ENCODE measurements at places on chromosomes 5 and 9.

DNA sequence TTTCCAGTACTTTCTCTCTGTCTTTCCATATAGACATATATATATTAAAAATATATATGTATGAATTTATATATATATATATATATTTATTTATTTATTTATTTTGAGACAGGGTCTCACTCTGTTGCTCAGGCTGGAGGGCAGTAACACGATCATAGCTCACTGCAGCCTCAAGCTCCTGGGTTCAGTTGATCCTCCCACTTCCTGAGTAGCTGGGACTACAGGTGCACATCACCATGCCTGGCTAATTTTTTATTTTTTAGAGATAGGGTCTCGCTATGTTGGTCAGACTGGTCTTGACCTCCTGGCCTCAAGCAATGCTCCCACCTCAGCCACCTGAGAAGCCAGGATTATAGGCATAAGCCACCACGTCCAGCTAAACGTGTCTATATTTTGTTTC lies 210.1 kb downstream of the CD180 start:
- no peak for DNase-seq

DNA sequence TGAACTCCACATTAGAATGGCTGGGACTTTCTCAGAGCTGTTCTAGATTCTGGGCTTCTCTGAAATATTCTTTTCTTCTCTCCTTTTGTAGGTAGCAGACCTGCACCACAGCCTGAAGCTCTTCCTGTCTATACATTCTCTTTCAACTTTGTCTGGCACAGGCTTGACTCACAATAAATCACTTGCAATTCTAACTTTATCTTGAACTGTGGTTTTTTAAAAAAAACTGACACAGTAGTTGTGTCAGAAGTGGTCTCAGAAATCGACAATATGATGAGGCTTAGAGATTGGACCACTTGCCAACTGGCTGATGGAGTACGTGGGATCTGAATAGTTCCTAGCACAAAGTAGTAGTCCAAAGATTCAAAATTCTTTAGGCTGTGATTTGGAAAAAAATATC lies 24.1 kb upstream of the CDH9 start:
- no peak for DNase-seq

GRCh38 chr5:132753135-132753987 lies 6.1 kb downstream of the CCNI2 start:
- no peak for DNase-seq

- DNase-seq, result no peak
These were observed 229.6 kb downstream of the TMEM167A start for GRCh38 chr5:82847562-82847961.

- DNase-seq, result no peak
These were observed 168.4 kb downstream of the CCDC192 start for GRCh38 chr5:127871503-127872153.

- DNase-seq, result no peak
These were observed 18.1 kb downstream of the GPBP1 start for GRCh38 chr5:57191986-57192385.

DNA sequence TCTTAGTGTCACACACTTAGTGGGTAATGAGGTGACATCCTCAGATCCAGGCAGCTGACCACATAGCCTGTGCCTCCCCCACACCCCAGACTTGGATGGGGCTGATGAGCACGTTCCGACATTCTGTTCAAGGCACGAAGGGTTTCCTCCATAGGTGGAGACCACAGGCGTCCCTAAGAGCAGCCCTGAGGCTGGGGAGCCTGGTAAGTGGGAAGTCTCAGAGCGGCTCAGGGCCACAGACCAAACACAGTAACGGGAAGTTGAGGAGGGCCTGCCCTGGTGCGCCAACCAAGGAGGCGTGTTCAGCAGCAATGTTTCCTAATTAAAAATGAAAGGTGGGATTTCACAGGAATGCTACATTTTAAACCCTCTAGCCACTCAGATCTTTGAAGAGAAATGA lies 102.3 kb upstream of the PHYKPL start:
- no peak for DNase-seq

GRCh38 chr9:71624728-71625127 lies 143.6 kb downstream of the CEMIP2 start:
- no peak for DNase-seq

GRCh38 chr5:132821350-132821749 lies 8.2 kb downstream of the SOWAHA start:
- DNase-seq, result no peak

DNA sequence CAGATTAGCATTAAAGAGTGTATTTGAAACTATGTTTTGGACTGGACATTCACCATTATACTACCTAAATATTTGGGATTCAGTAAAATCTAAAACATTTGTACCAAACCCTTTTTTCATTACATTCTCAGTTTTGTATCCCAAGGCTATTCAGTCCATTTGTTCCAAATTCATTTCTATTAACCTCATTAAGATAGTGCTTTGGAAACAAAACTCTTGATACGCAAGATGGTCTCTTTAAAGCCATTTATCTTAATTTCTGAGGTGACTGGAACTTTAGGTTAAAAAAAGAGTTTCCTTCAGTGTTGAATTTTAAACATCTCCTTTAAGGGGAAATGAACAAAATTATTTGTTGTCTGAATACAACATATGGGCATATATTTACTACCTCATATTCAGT lies 702.5 kb upstream of the GRAMD2B start:
- no peak for DNase-seq

DNA sequence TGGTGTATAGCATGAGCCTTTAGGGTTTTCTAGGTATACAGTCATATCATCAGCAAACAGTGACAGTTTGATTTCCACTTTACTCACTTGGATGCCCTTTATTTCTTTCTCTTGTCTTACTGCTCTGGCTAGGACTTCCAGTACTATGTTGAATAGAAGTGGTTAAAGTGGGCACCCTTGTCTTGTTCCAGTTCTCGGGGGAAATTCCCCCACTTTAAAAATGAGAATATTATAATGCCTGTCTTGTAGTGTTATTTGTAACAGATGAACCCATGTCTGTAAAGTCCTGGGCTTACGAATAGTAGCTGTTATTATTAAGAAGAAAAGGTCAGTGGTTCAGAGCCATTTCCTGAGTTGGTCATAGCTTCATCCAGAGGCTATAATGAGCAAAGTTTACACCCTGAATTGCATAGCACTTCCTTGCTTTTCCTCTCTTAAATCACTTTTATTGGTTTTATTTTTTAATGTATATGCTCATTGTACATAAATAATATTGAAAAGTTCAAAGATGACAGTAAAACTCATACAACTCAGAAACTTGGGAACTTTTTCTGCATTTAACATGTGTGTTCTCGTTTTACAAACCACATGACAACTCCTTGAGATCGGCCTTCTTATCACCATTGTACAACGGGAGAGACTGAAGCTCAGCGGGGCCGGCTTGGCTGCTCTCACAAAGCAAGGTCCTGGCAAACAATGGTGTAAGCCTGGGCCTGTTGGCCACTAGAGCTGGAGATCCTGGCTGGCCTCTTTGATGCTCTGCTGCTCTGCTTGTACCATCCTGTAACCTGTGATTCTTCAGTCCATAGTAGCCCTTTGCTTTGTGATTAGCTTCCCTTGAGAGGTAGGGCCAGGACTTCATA lies 85.2 kb downstream of the CYFIP2 start:
- DNase-seq, result no peak

DNA sequence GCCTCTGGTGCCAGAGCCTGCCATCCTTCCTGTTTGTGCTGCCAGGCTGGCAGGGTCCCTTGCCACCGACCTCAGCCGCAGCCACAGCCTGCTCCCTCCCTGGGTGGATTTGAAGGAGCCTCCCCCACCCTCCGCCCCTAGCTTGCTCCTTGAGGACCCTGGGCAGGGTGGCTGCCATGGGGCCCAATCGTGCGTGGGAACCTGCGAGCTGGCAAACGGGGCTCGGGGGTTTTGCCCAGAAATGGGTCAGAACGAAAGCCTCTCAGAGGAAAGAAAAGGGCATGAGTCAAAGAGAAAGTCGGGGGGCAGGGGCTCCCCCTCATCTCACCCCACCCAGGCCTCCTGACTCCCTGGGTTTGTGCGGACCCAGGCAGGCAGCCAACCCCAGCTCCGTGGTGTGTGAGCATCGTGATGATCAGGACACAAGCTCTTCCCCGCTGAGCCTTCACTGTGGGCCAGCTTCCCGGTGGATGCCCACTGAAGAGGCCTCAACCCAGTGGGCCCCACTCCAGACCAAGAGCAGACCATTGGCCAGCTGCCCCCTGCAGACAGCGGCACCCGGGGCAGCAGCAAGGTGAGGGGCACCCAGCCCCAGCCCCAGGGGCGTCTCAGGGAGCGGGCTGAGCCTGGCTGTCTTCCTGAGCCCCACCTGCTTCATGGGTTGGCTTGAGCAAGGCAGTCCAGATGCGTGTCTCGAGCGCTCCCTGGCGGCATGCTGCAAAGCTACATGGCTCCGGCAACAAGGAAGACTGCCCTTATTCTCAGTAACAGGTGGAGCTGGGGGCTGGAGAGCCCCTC lies 3.0 kb upstream of the FUT7 start:
- DNase-seq, result no peak

DNA sequence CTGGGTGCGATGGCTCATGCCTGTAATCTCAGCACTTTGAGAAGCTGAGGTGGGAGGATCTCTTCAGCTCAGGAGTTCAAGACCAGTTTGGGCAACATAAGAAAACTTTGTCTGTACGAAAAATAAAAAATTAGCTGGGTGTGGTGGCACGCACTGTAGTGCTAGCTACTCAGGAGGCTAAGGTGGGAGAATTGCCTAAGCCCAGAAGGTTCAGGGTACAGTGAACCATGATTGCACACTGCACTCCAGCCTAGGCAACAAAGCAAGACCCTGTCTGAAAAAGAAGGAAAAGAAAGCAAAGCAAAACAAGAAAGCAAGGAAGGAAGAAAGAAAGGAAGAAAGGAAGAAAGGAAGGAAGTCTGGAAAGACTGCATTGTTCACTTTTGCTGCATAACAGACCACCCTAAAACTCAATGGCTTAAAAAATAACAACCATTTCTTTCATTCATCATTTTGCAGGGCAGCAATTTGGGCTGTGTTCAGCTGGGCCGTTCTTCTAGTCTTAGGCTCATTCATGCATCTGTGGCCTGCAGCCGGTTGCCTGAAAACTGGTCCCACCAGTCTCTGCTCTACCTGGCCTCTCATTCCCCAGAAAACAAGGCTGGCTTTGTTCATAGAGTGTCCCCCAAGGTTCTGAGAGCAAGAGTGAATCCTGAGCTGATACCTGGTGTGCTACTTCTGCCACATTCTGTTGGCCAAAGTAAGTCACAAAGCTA lies 82.4 kb upstream of the MIER3 start:
- no peak for DNase-seq

- DNase-seq, result no peak
These were observed 16.1 kb downstream of the NIPSNAP3B start for GRCh38 chr9:104779946-104780535.

GRCh38 chr9:90578126-90578815 lies 64.4 kb downstream of the DIRAS2 start:
- no peak for DNase-seq

DNA sequence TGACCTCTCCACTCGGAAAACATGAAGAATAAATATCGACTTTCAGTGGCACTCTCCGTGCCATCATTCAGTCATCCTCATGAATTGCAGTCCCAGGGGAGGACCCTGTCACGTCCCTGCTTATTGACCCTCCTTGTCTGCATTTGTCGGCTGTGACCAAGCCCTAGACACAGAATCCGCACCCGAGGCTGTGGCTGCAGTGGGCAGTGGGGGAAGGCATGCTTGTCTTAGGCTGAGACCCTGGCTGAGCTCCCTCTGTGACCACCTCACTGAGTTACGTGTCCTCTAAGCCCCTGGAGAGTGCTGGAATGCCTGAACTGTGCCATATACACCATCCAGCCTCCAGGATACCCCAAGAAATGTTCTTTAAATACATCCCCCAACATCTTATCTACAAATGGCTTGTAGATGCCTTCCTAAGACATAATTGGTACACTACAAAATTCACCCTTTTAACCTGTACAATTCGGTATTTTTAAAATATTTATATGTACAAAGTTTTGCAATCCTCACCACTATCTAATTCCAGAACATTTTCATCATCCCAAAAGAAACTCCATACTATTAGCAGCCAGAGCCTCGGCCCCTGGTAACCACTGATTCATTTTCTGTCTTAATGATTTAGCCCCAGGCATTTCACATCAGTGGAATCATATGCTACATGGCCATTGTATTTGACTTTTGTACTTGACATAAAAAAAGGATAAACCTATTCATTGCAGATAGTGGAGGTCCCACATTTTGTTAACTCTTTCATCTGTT lies 80.8 kb upstream of the ICE1 start:
- DNase-seq, result no peak

DNA sequence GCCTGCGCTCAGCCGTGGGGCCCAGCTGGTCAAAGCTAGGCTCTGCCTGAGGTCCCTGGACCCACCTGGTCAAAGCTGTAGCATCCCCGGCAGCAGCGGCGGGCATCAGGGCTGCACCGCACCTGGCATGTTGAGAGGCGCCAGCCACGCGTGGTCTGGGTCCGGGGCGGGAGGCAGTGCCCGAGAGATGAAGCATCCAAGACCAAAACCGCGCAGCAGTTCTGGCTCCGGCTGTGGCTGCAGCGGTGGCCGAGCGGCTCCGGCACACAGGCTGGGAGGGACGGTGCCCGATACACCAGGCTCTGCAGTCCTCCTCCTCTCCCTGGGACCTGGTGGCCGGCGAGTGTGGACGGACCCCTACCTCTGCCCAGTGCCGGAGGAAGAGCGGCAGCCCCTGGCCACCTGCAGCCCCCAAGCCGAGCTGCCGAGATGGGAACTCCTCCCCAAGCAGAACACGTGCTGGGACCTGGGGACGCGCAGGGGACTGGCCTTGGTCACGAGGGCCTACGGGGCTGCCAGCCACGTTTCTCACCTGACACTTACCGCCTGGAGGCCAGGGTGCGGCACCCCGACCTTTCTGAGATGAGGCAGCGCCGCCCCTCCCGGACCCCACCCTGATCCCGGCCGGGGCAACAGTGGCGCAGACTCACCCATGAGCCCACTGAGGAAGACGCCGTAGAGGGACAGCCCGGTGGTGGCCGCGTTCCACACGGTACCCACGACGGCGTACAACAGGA lies 33.0 kb downstream of the SLC9A3 start:
- no peak for DNase-seq

GRCh38 chr9:100011062-100011681 lies 87.6 kb downstream of the ERP44 start:
- DNase-seq, result no peak

- DNase-seq, result no peak
These were observed 279.6 kb downstream of the GABRB2 start for GRCh38 chr5:161266954-161267353.
